NCI-H1930 (cell line): ENCODE measurements at places on chromosomes 2 and 18.

DNA sequence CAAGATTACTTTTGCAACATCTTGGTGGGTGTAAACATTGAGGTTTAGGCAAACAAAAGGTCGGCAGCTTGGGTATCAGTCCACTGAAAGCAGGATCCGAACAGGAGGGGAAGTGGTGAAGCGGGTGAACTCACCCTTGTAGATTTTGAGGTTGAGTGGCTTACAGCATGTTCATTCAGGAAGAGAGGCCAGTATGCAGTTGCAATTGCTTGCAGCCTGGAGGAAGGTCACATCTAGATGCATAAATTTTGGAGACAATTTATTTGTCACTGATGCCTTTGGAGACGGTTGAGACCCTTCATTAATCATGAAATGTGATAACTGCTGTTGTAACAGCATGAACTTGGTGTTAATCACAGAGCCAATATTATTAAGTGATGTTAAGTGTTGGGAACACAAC lies 131.1 kb downstream of the LTBP1 start:
- DNase-seq: no peak

GRCh38 chr2:136112317-136113208 lies 5.4 kb downstream of the CXCR4 start:
- DNase-seq: no peak

DNA sequence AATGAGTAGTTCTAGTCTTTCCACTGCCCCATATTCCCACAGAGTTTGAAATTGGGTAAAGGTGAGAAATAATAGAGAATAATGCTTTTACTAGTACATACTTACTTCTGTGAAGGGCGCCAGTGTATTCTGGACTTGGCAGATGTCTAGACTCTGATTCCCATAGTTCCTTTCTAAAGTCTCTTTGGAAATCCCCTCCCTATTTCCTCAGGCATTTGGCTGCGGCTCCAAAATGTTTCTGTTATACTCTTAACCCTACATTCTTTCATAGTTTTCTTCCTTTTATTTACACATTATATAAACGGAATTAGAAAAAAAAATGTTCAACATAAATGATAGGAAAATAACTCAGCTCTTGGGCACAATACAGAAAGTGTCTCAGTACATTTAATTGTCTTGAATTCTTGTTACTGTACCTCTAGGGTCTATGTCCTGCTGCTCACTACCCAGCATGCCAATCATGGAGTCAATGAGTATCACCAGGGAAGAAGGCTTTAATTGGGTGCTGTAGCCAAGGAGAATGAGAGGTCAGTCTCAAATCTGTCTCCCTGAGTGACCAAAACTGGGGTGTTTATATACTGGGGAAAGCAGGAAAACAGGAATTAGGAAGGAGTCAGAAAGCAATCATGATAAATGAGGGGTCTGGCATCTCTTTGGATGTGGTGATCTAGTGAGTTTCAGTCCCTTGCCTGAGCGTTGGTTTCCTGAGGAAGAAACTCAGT lies 147.8 kb upstream of the MMADHC start:
- DNase-seq: no peak

GRCh38 chr2:25309402-25309801 lies 32.3 kb downstream of the DNMT3A start:
- no peak for DNase-seq

DNA sequence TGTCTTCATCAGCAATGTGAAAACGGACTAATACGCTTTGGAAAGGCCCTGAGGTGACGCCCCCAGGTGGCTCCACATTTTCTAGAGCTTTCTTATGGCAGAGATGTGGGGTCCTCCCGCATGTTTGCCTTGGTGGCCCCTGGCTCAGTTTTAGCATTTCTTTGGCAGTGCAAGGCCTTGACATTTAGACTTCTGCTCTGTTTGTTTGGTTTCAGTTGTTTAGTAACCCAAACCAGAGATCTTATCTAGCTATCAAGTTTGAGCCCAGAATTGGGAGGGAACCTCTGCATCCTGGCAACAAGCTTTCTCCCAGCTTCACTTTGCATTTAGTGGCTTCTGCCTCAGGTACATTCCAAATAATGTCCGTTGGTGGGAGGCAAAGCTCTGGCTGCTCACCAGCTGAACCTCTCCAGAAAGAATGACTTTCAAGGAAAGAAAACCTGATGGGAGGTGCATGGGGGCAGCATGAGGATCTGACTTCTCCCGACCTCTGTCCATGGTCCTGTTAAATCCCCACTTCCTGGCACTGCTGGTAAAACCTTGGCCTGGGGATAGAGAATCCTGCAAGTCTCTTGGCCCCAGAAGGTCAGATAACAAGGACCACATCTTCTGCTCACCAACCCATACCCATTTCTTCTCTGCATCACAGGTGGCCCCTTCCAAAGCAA lies 12.0 kb upstream of the MBP start:
- DNase-seq: no peak

DNA sequence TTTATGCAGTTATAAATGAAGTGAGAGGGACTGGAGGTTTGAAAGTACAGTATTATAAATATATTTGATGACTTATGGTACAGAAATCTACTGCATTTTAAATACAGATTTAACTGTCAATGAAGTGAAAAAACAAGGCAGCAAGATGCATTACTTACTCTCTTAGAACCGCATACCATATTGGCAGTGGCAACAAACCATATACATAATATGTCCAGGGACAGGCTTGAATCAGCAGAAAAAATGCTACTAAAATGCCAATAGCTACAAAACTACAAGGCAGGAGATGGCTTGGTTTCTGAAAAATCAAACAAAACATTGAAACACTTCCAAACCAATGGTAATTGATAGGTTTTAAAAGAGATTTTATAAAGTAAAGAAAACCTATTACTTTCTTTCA lies 77.2 kb downstream of the PIGN start:
- DNase-seq: no peak

- no peak for DNase-seq
Measured at GRCh38 chr2:8515864-8516533, 165.9 kb upstream of the ID2 start.

GRCh38 chr2:157559061-157559460 lies 69.6 kb downstream of the ACVR1C start:
- no peak for DNase-seq

- DNase-seq: no peak
Measured at GRCh38 chr2:47819834-47820233, 36.9 kb downstream of the MSH6 start.

DNA sequence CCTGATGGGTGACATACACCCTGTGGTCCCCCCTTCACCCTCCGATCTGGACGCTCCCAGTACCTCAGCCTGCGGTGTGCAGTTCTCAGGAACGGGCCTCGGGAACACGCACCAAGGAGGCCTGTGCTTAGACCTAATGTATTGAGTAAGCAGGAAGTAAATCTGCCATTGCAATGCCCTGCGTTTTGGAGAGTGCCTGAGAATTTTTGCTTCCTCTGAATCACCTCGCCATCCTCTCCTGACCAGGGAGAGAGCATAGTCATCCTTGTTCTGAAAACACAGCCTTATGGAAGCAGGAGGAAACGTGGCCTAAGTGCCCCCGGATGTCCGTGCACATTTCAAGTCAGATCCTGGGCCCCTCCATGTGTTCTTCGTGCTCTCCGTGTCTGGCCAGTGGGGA lies 272.2 kb downstream of the NDUFA10 start:
- DNase-seq: no peak

DNA sequence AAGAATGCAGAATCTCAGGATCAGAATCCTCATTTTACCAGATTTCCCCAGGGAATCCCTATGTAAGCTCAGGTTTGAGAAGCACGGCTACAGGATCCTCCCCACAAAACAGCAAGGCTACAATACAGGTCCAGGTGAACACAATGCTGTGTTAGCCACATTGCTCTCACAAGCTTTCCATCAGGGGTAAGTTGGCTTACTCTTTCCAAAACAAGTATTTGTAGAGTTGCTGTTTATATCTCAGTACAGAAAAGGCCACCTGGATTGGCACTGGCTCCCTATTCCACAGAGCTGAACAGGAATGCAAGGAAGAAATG lies 11.0 kb downstream of the SPRED2 start:
- no peak for DNase-seq

GRCh38 chr2:9160732-9161131 lies 45.9 kb upstream of the ASAP2 start:
- DNase-seq: no peak

DNA sequence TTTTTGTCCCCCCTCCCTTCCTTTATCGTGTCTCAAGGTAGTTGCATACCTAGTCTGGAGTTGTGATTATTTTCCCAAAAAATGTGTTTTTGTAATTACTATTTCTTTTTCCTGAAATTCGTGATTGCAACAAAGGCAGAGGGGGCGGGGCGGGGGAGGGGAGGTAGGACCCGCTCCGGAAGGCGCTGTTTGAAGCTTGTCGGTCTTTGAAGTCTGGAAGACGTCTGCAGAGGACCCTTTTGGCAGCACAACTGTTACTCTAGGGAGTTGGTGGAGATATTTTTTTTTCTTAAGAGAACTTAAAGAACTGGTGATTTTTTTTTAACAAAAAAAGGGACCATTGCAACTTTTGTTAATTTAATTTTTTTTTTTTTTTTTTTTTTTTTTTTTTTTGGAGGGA lies 2.1 kb downstream of the SOX11 start:
- DNase-seq: no peak

- DNase-seq: no peak
Measured at GRCh38 chr2:163641986-163642385, 93.8 kb downstream of the FIGN start.

DNA sequence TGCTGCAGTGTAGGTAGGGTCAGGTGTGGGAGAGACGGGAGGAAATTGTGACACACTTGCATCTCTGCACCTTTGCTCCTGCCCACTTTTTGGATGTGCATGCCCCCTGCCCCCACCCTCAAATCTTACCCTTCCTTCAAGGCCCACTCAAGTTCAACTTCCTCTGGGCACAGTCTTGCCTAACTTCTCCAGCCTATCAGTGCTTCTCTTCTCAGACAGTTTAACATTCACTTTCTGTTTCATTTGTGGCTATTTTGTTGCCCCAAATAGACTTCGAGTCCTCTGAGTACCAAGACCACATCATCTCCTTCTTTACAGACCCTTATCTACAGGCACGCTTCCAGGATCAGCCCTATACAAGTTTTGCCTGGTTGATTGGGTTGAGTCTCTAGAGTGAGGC lies 2.7 kb downstream of the ST8SIA5 start:
- DNase-seq: no peak

GRCh38 chr2:174172802-174173355 lies 75.5 kb downstream of the OLA1 start:
- DNase-seq: no peak

GRCh38 chr2:29110916-29111535 lies 4.2 kb upstream of the CLIP4 start:
- DNase-seq: no peak

DNA sequence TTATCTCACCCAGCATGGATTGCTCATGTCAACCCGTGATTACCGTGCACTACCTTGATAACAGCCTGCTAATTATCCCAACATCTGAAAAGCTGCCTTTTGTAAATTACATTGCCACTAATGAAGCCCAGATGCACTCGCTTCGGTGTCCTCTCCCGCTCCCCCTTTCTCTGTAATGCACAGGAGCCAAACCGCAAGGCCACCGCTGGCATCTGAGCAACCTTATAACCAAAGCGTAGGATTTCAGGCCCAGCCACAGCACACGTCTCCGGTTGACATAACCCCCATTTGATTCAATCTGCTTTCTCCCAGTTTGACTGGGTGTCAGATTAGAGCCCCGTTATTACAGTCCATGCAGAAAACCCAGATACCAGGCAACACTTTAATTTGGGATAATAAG lies 341.2 kb downstream of the ALK start:
- DNase-seq: no peak

GRCh38 chr2:6442252-6442985 lies 423.3 kb downstream of the CMPK2 start:
- no peak for DNase-seq

DNA sequence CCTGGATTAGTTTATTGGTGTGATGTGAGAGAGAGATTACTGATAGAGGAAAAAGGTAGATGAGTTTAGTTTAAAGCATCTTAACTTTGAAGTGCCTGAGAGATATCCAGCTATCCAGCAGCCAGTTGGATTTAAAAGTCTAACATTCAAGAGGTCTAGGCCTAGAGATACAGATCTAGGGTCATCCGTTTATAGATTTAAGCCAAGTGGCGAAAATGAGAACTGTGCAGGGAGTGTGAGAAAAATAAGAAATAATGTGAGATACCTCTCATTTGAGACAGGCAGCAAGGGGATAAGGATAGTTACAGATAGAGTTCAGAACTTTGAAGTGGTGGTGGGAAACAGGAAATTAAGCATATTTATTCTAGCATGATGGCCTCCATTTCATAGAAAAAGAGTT lies 5.3 kb upstream of the ORC2 start:
- no peak for DNase-seq

DNA sequence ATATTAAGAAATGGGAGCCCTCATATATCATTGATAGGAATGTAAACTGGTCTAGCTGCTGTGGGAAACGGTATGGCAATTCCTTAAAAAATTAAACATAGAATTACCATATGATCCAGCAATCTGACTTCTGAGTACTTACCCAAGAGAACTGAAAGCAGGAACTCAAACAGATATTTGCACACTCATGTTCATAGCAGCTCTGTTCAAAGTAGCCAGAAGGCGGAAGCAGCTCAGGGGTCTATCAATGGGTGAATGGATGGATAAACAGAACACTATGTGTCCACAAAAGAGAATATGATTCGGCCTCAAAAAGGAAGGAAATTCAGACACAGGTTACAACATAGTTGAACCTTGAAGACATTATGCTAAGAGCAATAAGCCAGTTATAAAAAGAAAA lies 135.7 kb upstream of the NDUFV2 start:
- no peak for DNase-seq

DNA sequence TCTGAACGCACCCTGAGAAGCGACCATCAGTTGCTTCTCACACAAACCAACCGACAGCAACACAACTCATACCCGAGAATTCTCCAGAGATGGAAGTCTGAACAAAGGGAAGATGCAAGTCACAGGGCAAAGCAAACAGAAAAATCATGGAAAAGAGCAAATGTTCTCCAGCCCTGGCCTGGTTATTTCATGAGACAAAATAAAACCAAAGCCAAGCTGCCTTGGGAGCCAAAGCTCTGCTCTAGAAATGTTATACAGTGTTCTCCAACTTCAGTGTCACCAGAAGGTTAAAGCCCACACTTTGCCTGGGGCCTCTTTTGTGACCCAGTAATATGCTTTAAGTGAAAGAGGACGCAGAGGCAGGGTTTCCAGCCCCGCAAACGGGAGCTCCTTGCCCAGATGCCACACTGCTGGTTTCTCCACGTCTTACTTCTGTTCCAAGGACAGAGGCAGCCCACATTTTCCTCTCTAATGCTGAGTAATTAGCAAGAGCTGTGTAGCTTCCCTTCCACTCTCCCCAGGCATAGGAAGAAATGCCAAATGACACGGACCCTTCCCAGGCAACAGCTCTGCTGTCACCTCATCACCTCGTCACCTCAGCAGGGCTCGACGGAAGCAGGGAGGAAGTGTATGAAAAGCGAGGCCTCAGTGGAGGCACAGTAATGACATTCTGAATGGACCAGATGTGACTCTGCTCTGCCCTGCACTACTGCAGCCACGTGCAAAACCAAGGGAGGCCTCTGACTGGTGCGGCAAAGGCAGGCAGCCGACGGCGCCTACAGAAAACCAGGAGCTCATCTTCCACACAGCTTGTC lies 64.7 kb downstream of the FBXO15 start:
- no peak for DNase-seq
